Activated CD8-positive, alpha-beta memory T cell treated with anti-CD3 and anti-CD28 coated beads for 1 hour (primary cell): ENCODE measurements at places on chromosomes 3 and 15.
A peak's percentile ranks its signal among the peaks of the same experiment; 100 is the strongest.

DNA sequence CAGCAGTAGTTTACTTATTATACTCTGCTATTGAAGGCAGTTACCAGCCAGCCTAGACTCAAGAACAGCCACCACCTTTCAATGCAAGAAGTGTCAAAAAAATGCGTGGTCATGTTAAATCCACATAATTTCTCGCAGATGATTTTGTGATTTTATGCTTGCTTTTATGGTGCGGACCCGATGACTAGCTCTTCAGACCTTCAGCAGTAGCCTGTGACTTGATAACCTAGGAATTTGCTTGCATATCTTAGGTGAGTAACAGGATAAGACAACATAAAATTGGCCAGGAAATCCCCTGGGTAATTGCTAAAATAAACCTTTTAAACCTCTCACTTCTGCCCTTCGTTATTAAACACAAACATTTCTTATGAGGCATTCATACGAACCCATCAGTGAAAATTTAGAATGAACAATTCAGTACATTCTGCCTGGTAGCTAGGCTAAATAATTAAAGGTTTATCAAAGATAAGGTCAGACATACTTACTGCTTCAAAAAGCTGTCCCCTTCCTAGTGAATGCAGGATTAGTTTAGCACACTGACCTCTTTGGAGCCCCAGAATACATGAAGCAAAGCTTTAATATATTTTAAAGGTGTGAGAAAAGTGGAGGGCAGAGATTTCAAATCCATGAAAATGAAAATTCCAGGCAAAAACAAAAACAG lies 798.8 kb downstream of the OTOL1 start:
- DNase-seq, result no peak

GRCh38 chr15:64596701-64597476 lies 136.5 kb downstream of the ZNF609 start:
- DNase-seq, result no peak

GRCh38 chr3:149670742-149671492 lies 13.1 kb upstream of the WWTR1 start:
- no peak for DNase-seq

GRCh38 chr3:14517601-14518431 lies 22.3 kb downstream of the GRIP2 start:
- no peak for DNase-seq

DNA sequence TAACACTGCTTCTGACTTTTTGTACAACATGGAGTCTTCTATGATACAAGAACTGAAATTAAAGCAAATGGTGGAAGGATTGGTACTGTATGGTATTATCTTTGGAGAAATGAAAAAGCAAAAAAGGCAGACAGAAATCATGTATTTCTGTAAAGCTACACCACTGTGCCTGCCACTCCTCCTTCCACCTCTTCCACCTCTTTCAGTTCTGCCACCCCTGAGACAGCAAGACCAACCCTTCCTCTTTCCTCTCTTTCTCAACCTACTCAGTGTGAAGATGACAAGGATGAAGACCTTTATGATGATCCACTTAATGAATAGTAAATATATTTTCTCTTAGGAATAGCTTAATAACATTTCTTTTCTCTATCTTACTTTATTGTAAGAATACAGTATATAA lies 57.0 kb downstream of the CD200 start:
- DNase-seq, result no peak

GRCh38 chr15:43185157-43186002 lies at the start of gene CCNDBP1:
TSS of gene CCNDBP1 (plus strand) at chr15:43185403. CDS start at chr15:43185499, 96 bp downstream.
- peak; percentile 74 for DNase-seq
